M059J (cell line): ENCODE measurements at places on chromosomes 12 and 14. TPM values are rescaled to one million over a fixed set of nuclear protein-coding genes. Genes with fewer than 3 reads are reported as not detected.

ATP2B1 gene
- 27.6 and 36.4 TPM in 2 replicates for total RNA-seq

- no peak for DNase-seq
Observed at GRCh38 chr14:92392711-92393110, 69.7 kb downstream of the SLC24A4 start.

CCDC175 gene
- not detected in 2 replicates for total RNA-seq

- DNase-seq, result no peak
Observed at GRCh38 chr12:19515179-19515578, 75.9 kb downstream of the AEBP2 start.

DNA sequence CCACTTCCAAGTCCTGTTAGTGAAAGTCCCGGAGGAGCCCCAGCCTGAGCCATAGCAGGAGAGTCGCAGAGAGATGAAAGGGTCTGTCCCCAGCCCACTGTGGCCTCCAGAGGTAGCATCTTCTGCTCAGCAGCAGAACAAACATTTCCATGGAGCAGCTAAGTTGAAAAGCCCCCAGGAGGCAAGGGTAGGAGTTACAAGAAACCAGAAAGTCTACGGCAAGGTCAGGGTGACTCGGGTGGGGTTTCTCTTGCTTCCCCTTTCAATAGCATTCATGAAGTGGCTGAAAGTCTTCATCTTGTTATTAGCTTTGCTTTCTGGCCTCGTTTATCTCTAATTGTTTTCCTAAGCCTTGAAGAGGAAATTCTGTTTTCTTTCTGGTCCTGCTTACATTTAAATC is 151.2 kb upstream of the DIO3 start:
- DNase-seq, result no peak

DNA sequence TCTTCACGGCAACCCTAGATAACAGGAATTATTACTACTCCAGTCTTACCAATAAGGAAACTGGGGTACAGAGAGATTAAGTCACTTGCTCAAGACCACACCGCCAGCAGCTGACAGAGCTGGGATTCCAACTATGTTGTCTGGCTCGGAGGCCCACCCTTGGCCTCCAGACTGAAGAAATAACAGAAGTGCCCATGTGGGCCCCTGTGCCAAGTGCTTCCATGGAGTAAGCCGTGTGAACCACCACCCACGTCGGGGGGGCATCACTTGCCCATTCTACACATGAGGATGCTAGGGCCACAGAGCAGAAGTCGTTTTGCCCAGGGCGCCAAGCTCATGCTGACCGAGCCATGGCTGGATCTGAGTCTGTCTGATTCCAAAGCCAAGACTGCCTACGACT is 926 bp upstream of the CMKLR1 start:
- DNase-seq, result no peak

DNA sequence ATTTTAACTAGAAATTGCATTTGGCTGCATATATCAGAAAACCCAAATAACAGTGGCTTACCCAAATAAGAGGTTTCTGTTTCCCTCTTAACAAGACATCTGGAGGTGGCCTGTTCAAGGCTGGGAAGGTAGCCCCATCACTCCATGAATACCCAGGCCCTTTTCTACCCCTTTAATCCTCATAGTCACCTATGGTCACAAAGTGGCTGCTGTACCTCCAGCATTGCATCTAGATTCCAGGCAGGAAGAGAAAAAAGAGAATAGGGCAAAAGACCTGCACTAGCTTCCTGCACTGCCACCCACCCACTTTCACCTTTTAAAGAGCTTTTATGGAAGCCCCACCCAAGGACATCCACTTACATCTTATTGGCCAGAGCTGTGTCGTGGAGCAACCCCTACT is 124.0 kb upstream of the NCOR2 start:
- DNase-seq, result no peak

LTBP2 gene
- 2.2 and 5.2 TPM in 2 replicates for total RNA-seq

- DNase-seq, result peak; percentile 47
Observed at GRCh38 chr12:80701388-80701787, 6.0 kb upstream of the MYF6 start.

- no peak for DNase-seq
Observed at GRCh38 chr14:24228902-24229301, 3.3 kb downstream of the NEDD8 start.

CMKLR1 gene
- 0.05 TPM in 1 of 2 replicates, not detected in the other for total RNA-seq

DNA sequence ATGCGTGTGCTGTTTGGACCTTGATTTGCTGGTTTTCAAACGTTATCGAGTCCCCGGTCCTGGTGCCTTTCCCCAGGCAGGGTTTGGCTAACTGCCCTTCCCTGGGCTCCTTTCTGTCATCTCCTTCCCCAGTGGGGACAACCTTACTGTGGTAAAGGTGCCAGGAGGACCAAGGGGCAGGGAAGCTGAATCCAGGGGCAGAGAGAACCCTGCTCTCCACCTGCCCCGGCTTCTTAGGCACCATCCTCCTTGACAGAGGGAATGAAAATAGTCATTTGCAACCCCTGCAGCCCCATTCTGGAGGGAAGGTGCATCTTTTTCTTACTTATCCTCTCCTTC is 5.0 kb downstream of the CEBPE start:
- no peak for DNase-seq

DNA sequence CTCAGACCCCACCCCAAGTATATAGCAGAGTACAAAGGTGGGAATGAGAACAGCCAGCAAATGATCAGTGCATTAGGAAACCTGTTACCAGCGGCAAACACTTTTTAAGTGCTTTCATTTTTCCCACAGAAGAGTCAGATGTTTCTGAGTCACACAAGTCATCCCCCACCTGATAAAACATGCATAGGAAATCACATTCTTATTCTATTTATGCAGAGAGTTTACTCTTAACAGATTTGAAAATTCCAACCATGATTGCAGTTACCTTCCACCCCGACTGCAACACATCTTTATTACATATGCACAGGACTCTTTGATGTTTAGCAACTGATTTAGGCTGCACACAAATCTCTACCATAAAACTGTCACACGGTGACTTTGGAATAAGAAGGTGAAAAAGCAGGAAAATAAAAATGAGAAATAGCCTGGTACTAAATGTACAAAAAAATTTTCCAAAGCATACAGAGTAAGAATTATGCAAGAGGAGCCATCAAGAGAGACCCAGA is 236.4 kb downstream of the PAWR start:
- peak; percentile 62 for DNase-seq

GRCh38 chr12:28130625-28131598 is 59.3 kb upstream of the CCDC91 start:
- DNase-seq, result peak; percentile 98

DNA sequence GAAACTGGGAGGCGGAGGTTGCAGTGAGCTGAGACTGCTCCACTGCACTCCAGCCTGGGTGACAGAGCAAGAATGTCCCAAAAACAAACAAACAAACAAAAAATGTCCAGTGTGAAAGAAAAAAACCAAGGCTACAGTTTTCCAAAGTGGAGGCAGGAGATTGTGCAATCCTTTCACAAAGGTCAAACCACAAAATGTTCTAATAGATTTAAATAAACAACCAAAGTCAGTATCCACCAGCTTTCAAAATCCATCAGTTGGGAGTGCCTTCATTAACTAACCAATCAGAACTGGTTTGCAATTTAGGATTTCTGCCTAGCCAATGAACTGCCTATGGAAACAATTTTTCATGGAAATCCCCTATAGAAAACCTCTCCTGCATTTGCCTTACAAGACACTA is 52.3 kb upstream of the TRIM9 start:
- peak; percentile 44 for DNase-seq

NEUROD4 gene
- not detected in 2 replicates for total RNA-seq

DNA sequence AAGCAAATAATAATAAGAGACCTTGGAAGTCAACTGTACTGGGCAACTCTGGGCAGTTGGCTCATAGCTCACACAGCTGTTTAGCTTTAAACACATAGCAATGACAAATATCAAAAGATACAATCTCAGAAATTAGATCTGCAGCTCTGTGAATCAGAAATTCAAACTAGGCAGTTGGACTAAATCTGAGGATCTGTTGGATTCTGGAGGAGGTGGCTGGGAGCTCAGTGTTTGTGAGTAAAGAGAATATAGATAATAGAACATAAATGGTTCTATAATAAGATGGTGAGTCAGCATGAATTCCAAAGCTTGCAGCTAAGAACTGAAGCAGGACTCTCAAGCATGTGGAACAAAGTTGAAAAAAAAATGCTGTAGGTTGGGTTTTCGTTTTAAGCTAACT is 1949.4 kb upstream of the SEL1L start:
- no peak for DNase-seq

DNA sequence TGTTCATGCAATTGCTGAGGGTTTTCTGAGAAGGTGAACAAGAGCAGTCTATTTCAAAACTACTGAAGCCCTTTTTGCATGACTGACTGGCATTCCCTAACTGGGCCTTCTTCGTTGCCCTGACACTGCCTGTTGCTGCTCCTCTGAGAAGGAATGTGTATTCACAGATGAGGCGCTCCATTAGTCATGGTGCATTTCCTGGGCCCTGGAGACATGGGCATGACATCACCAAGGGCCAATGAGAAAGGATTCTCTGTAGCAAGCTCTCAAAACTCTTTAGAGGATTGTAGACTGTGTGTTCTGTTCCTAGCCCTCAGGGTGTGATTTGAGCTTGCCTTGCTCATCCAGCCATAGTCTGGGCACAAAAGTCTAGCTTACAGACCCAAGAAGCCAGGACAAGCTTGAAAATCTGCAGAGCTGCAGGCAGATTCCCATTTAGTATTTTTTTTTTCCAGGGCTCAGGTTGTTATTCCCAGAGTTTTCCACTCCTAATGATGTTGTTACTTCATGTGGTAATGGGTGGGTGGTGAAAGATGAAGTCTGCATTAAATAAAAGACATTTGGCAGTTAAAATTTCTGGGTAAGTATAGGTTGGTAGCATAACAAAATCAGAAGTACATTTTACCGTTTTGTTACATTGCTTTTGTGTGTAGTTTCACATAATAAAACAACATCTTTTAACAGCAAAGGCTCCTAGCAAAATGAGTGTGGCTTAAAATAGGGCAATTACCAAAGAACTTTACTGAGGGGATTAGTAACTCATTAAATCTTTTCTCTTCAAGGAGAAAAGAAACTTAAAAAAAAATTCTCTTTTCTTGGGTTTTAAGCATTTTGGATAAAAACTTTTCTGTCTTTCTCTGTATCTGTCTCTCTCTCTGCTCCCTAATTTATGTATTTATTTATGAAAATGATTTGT is 318.4 kb downstream of the RAD51B start:
- peak; percentile 100 for DNase-seq

CIT gene
- total RNA-seq, result 13.5 and 33.4 TPM in 2 replicates

- DNase-seq, result no peak
Observed at GRCh38 chr12:131430158-131430742, 280.6 kb upstream of the SFSWAP start.

MAP1LC3B2 gene
- total RNA-seq, result 0.67 TPM in 1 of 2 replicates, not detected in the other

DNA sequence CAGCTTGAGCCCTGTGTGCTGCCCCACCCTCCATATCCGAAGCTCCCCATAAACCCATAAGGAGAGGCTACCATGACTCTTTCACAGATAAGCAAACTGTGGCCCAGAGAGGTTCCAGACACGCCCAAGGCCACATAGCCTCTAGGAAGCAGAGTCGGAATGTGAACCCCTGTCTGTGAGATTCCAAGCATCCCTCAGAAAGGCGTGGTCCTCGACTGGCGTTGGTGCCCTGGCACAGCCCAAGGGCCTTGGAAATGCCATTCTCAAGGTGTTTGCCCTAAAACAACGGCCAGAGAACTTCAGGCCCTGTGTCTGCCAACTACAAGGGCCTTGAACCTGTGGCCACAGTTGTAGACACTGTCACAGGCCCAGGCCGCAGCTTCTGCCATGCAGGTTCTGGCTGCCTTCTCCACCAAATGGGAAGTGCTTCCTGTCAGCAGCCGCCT is 8.5 kb upstream of the DIO3 start:
- DNase-seq, result no peak

- DNase-seq, result no peak
Observed at GRCh38 chr14:104438166-104438887, 141.2 kb upstream of the C14orf180 start.

DNA sequence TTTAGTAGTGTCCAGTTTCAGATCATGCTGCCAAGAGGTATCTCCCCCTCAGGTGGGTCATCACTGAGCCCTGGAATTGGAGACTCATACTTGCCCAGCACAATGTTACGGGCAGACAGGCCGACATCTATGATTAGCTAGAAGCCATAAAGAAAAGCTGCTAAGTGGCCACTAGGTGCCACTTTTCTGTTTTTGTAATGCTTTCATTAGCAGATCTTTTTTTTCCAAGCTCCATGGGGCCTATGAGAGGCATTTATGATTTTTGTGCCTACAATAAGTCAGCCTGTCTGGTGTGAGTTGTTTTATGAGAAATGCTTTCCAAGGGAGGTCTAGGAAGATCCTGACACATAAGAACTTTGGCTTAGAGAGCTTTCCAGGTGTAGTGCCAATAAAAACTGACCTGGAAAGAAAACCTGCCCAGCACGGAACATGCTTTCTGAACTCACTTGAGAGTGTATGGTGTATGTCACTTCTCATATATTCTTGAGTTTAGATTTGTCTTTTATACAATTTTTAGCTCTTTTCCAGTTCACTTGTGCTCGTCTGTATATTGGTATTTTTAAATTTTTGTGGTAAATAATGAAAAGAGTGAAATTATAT is 21.8 kb upstream of the SMCO2 start:
- peak; percentile 53 for DNase-seq

DNA sequence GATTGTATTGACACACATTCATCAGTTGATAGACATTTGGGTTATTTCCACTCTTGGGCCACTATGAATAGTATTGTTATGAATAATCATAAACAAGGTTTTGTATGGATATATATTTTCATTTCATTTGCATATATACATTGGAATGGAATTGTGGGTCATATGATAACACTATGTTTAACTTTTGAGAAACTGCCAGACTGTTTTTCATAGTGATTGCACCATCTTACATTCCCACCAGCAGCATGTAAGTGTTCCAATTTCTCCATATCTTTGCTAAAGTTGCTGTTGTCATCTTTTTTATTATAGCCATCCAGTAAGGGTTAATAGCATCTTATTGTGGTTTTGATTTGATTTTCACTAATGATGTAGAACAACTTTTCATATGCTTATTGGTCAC is 198.5 kb upstream of the PPFIA2 start:
- DNase-seq, result no peak

DNA sequence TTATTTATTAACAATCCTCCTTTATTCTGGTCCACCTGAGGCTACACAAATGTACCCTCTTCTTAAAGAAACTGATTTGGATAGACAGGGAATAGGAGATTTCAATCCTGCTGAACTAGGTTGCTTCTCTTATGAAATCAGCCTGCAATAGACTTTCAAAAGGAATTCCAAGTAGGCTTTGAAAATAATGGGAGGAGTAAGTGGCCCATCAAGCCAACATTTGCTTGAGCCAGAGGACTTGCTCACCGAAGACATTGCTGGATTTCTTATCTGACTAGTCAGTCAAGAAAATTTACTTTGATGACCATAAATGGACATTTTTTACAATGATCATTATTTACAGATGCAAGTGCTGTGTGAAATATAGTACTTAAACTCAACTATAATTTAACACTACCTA is 82.8 kb upstream of the RASSF8 start:
- no peak for DNase-seq

TSPAN9 gene
- total RNA-seq, result 15.3 and 17.1 TPM in 2 replicates

RAD52 gene
- total RNA-seq, result 4.0 and 4.9 TPM in 2 replicates
